ENCODE measurements at places on chromosomes 1 and 21.

- no peak for DNase-seq
These were observed 20.5 kb upstream of the THRAP3 start for GRCh38 chr1:36203554-36204346.

GRCh38 chr1:59696421-59697115 is 118.2 kb upstream of the HOOK1 start:
- no peak for DNase-seq

- no peak for DNase-seq
These were observed 1.6 kb downstream of the THEM5 start for GRCh38 chr1:151851886-151852285.

- DNase-seq, result no peak
These were observed 20.7 kb downstream of the METTL13 start for GRCh38 chr1:171802207-171802606.

Data from CD4-positive, alpha-beta T cell treated with Interleukin-15 for 4 hours (primary cell).